ENCODE measurements at places on chromosomes 3 and 15.

DNA sequence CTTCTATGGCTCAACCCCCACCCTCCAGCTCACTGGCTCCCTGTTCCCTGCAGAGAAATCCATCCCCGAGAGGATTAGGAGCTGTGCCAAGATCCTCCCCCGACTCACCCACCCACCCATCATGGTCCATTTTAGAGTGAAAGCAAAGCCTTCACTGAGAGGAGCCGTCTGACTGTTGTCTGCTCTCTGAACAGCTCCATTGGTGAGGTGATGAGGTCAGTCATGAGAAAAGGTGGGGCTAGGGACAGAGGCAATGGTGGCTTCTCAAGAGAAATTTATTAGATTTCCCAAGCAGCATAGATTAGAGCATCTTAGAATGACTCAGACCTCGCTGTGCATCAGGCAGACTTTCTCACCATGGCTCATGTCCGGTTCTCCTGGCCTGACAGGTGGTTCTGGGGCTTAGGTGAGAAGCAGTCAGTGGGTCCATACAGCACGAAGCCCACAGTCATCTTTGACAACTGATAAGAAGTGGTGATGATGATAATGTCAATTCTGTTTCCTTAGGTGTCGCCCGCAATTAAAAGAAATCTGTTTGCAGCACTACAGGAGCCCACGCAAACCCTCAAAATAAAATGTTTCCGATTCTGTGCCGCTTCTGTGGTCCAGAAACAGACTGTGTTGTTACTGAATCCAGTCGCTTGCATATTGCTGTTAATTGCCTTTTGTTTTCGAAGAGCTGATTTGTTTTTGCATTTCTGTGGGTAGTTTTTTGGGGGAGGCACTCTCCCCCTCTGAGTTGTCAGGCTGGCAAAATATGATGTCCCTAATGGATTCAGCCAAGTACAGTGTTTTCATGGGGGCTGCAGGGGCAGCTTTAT lies 24.8 kb upstream of the RHO start:
- DNase-seq: no peak

DNA sequence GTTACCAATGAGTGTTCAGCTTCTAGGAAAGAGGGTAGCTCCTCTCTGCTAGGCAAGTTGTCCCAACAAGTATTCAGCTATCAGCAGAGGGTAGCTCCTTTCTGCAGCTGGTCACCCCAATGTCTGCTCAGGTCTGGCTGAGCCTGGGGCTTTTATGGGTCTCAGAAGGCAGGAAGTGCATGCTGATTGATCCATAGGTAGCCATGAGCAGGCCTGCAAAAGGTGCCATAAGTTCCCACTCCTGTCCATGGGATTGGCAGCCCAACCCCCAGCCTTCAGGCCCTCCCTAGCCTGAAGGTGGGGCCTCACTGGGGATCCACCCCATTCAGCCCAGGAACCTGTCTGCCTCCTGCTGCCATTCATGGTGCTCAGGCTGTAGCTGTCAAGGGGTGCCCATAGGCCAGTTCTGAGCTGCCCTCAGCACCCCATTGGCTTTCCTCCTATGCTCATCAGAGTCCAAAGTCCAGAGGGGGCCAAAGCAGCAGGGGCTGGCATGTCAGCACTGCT lies 34.6 kb upstream of the DNAJC13 start:
- DNase-seq: no peak

- DNase-seq: no peak
Observed at GRCh38 chr3:101802179-101802578, 23.2 kb downstream of the NXPE3 start.

- DNase-seq: no peak
Observed at GRCh38 chr3:181879926-181880325, 168.2 kb downstream of the SOX2 start.

DNA sequence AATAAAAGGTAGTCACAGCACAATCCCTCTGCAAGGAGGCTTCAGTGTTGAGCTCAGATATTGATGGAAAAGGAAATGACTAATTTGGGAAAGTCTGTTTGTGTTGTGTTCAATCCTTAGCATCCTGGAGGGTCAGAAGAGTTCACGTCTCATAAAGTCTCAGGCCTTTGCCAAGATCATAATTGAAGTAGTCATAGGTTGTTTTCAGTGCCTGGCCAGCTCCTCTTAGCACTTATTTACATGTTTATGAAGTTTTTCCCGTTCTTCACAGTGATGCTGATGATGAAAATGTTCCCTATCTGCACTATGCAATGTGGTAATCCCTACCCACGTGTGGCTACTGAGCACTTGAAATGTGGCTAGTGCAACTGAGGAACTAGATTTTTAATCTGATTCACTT lies 61.6 kb upstream of the TGFBR2 start:
- DNase-seq: no peak

DNA sequence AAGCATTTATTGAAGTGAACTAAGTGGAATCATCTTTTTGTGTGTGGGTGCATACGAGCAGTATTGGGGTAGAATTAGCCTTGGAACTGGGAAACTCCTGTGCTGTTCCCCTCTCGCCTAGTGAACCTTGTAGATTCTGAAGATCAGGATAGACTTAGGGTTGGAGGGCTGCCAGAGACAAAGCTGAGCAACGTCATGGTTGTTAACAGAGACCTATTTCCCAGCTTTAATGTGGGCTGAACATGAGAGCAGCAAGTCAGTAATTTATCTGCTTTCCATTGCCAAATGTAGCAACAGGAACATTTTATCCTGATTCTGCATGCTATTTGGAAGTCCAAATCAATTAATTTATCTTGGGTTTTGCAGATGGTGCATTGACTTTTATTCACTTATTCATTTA lies 246.6 kb downstream of the IL20RB start:
- no peak for DNase-seq

- DNase-seq: no peak
Observed at GRCh38 chr3:111936191-111936841, 42.5 kb upstream of the ABHD10 start.

- DNase-seq: no peak
Observed at GRCh38 chr3:161069511-161070251, 35.5 kb downstream of the B3GALNT1 start.

- no peak for DNase-seq
Observed at GRCh38 chr15:40483919-40484318, 13.1 kb downstream of the CHST14 start.

DNA sequence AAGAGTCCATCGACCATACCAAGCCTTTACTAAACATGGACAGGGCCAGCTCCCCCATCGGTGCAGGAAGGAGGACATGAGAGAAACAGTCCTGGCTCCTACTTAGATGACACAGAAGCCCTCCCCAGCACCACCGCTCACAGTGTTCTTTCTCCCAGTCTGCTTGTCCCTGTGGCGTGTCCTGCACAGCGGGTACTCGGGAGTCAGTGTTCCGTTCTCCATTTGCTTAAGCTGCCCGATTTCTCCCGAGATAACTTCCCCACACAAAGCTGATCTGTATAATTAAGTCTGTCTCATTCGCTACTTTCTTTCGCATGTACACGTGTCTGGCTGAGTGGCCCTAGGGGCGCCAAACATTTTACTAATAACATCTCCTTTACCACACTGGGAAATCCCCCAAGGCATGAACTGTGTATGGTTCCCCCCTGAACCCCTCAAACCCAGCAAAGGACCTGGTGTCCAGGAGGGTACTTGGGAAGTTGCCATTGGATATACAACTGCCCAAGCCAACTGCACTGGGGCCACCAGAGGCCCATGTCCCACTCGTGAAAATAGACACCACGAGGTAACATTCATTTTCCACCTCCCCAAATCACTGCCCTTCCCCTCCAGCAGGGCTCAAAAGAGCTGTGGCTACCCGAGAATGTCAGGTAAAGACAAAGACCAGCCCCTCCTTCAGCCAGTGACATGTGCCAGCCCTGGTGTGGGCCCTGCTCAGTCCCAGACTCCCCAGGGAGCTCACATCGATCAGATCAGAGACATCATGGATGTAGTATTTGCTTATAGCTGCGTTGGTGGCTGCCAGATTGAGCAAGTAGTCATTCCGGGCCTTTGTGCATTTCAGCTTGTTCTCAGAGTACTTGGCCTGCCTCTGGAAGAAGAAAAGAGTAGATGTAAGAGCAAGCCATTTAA lies 96.5 kb upstream of the RAD18 start:
- no peak for DNase-seq

DNA sequence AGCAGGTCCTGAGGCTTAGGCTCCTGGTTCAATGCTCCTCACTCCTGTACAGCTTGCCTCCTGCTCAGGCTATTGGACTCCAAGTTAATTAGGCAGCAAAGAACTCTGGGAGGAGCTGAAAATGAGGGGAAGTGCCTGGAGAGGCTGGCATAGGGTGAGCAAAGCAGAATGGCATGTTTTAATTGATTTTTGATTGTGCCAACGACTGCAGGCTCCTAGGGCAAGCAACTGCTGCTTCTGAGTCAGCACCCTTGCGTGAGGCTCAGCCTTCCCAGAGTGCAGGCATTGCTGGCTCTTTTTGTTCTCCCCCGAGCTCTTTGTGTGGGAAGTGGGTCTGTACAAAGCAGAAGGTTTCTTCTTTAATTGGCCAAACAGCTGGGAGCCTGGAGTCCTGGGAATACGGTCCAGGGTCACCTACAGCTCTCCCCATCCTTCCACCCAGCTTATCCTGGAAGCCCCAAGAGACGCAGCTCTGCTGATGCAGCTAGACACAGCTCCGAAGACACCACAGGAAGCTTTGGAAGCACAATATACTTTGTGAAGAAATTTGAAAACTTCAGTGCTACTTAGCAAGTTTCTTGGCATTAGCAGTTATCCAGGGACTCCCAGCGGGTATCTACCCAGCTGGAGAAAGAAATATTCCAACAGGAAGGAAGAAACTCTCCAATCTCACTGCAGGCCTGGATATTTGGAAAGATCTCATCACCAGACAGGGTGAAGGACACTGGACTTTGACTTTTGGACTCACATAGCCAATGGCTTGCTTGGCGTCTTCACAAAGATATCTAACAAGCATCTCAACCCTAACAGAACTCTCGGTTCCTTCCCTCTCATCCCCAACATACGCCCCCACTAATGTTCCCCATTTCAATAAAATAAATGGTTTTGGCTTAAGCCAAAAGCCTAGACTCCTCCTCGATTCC lies 76.8 kb downstream of the BDH1 start:
- no peak for DNase-seq

DNA sequence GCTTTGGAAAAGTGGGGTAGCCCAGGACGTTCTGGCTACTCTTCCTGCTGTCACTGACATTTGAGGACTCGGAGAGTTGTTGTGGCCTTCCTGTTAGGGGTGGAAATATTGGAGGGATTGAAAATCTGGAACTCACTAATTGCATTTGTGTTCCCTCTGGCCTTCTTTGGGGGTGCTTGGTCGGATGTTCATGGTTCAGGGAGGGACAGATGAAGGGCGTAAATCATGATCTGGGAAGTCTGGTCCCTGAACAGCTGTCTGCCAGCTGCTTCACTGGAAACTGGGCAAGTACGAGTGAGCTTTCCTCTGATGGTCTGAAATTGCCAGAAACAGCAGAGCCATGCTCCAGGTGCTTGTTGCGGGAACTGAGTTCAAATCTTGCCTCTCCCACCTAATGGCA lies 327.8 kb upstream of the C2CD4B start:
- no peak for DNase-seq

GRCh38 chr15:63072023-63072650 lies 29.6 kb downstream of the TPM1 start:
- no peak for DNase-seq

GRCh38 chr3:64619216-64619615 lies 68.6 kb downstream of the ADAMTS9 start:
- no peak for DNase-seq

- no peak for DNase-seq
Observed at GRCh38 chr15:66692808-66693596, 9.0 kb upstream of the SMAD6 start.

DNA sequence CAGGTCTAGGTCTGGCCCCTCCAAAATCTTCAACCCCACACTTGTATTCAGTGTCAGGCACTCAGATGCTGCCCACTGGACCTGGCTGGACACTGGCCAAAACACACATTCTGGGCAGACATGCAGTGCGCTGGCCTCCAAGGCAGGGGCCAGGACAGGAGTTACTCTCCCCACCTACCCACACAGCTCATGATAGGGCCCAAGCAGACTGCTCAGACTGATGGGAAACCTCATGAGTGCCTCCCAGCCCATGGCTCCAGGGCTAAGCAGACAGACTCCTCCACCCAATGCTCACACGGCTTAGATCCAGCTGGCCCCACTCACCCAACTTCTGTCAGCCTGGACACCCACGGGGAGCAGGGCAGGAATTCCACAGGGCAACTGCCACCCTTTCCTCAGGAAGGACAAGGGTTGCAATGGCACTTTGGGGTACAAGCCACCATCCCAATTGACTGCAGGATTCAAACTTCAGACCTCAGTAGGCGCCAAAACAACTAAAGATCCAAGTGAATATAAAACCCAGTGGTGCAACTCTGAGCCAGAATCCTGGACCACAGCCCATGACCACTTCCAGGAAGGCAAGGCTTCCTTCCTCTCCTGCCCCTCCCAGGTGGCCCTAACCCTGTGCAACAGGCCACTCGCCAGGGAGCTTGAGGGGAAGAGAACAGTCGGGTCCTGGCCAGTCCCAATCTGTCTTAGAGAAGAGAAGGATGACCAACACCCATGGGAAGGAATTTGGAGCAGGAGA lies 1.4 kb downstream of the LTF start:
- no peak for DNase-seq

- DNase-seq: no peak
Observed at GRCh38 chr15:39907216-39907615, 12.8 kb downstream of the GPR176 start.

- DNase-seq: no peak
Observed at GRCh38 chr3:33807191-33807590, 8.8 kb downstream of the PDCD6IP start.

- DNase-seq: no peak
Observed at GRCh38 chr3:39361252-39361927, 21.8 kb upstream of the SLC25A38 start.

GRCh38 chr15:53566912-53567311 lies 192.6 kb downstream of the WDR72 start:
- no peak for DNase-seq

GRCh38 chr3:49013113-49013737 lies 5.2 kb downstream of the DALRD3 start:
- no peak for DNase-seq

DNA sequence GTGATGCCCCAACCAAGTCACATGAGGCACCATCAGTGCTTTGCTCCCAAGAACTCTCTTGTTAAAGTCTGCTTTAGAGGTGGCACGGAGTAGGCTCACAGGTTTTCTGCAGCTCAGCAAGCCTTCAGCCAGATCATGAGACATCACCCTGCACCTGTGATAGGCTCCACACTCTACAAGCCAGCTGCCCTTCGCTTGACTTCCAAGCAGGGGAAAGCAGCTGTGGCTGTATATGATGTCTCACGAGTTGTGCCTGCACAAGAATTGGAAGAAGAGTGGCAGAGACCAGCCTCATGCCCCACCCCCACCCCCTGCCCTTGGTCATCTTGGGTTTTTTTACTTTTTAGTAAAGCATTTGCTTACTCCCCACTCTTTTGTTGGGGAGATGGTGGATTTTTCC lies 22.5 kb downstream of the MRPS11 start:
- no peak for DNase-seq
